ENCODE measurements at places on chromosomes 11 and 22. TPM values are rescaled to one million over a fixed set of nuclear protein-coding genes. Genes with fewer than 3 reads are reported as not detected.
A peak's percentile ranks its signal among the peaks of the same experiment; 100 is the strongest.

GRCh38 chr11:69035946-69036340 is 12.8 kb upstream of the TPCN2 start:
- DNase-seq, result peak; percentile 82

- no peak for DNase-seq
Measured at GRCh38 chr11:78727816-78728215, 153.2 kb upstream of the NARS2 start.

GRCh38 chr11:16296273-16296672 is 60.1 kb downstream of the SOX6 start:
- no peak for DNase-seq

- DNase-seq, result no peak
Measured at GRCh38 chr11:46978005-46978491, 41.5 kb downstream of the CSTPP1 start.

DNA sequence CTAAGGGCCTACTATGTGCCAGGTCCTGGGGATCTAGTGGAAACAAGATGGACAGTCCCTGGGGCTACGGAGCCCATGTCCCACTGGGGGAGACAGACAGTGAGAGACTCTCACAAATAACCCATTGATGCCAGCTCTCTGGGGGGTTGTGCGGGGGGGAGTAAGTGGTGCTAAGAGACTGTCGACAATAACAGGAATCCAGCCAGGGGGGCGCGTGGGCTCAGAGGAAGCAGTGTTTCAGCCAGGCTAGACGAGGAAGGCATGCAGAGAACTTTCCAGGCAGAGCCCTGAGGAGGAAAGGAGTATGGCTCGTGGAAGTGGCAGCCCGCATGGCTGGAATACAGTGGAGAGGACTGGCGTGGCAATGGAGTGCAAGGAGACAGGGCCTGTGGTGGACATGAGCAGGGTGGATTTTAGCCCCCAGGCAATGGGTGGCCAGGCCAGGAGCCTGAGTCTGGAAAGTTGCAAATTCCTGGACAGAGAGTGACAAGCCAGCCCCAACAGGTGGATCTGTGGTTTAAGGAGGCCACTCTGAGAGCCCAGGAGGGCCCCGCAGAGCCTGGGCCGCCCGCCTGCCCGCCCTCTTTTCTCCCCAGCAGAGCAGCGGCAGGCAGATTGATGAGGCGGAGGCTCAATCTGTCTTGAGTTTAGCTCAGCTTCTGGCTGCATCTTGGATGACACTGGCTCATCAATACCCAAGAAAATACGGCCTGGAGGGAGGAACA is 40.0 kb upstream of the TCF20 start:
- no peak for DNase-seq

AQP11 gene
- not detected for total RNA-seq

- no peak for DNase-seq
Measured at GRCh38 chr22:39530116-39530515, 2.4 kb downstream of the RPS19BP1 start.

GLB1L3 gene
- total RNA-seq, result 1.1 TPM

DNA sequence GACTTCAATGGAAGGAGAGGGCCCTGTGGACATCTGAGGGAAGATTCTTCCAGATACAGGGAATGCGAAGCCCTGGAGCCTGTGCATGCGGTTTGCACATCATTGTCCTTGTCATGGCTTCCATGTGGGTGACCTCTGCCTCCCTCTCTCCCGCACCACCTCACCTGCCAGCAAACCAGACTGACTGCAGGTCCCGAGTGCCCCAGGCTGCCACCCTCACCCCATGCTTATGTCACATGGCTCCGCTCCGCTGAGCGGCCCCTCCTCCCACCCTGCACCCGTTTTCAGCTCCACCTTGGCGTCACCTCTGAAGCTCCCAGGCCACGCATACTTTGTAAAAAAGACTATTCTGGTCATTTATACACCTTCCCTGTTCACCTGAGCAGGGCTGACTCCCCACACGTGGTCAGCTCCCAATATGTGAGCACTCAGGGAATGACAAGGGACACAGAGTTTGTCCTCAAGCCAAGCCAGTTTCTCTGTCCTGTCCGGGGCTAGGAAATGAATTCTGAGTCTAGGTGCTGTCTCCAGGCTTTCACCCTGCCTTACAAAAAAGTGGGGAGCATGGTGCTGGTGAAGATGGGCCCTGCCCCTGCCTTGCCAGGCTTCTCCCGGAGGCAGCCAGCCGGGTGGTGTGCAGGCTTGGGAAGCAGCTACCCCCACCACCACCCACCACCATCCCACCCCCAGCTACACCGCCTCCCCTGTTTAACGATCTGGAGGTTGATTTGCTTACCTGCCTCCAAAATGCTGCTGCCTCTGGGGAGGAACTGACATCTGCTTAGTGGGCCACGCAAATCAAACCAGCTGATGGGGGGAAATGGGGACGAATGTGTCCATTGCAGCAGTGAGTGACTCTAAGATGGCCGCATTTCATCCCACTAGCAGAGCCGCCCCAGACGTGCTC is 32.7 kb downstream of the FAM83F start:
- DNase-seq, result no peak

DNA sequence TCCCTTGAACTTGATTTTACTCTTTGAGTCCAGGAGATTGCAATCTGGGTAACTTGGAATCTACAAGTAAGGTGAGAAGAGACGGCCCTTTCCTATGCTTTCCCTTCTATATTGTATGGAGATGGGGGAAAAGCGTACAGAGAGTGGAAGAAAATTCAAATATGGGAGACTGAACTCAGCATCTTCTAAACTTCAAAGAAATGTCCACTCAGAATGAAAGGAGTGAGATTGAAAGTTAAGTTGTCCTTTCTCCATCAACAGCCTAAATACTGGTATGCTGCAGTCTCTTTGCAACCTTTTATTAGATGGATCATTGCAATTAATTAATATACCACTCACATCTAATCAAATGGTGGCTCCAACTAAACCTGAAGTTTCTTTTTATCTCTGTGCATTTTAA is 6.4 kb upstream of the EXPH5 start:
- no peak for DNase-seq

DNA sequence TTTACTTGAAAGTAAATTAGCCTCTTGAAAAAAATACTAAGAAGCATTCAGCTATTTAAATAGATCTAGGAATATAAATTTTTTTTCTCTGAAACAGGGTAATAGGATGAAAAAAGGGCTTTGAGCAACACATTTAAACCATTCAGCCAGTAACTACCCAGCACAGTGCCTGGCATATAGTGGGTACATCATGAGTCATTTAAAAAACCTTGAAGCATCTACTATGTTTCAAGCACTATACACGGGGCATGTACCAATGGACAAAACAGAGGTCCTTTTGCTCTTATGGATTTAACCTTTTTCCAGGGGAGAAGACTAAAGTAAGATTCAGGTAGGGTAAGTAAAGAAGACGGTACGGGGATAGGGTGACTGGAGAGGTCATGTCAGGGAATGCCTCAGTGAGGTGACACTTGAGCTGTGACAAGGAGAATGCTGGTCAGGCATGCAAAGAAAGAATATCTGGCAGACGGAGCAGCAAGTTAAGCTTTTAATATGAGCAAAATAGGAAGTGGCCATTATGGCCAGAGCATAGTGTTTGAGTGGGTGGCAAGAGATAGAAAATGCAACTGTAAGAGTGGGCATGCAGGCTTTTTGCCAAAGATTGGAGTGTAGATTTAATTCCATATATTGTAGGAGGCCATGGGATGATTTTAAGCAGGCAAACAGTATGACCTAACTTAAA is 101.1 kb downstream of the HIPK3 start:
- no peak for DNase-seq
